ENCODE measurements at places on chromosomes 16 and 17.

- no peak for DNase-seq
Measured at GRCh38 chr16:48955837-48956236, 325.8 kb downstream of the CBLN1 start.

- no peak for DNase-seq
Measured at GRCh38 chr17:35407531-35407930, 24.8 kb downstream of the SLFN12 start.

DNA sequence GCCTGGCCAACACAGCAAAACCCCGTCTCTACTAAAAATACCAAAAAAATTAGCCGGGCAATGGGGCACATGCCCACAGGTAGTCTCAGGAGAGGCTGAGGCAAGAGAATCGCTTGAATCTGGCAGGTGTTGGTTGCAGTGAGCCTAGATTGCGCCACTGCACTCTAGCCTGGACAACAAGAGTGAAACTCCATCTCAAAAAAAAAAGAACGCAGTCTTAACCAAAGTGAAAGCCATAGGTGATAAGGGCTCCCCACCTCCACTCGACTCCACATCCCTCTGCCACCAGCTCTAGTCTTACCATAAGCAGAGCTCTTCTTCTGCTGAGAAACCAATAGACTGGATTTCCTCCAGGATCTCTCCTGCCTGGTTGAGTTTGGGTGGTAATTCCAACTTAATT lies 266.0 kb downstream of the PHKB start:
- no peak for DNase-seq

DNA sequence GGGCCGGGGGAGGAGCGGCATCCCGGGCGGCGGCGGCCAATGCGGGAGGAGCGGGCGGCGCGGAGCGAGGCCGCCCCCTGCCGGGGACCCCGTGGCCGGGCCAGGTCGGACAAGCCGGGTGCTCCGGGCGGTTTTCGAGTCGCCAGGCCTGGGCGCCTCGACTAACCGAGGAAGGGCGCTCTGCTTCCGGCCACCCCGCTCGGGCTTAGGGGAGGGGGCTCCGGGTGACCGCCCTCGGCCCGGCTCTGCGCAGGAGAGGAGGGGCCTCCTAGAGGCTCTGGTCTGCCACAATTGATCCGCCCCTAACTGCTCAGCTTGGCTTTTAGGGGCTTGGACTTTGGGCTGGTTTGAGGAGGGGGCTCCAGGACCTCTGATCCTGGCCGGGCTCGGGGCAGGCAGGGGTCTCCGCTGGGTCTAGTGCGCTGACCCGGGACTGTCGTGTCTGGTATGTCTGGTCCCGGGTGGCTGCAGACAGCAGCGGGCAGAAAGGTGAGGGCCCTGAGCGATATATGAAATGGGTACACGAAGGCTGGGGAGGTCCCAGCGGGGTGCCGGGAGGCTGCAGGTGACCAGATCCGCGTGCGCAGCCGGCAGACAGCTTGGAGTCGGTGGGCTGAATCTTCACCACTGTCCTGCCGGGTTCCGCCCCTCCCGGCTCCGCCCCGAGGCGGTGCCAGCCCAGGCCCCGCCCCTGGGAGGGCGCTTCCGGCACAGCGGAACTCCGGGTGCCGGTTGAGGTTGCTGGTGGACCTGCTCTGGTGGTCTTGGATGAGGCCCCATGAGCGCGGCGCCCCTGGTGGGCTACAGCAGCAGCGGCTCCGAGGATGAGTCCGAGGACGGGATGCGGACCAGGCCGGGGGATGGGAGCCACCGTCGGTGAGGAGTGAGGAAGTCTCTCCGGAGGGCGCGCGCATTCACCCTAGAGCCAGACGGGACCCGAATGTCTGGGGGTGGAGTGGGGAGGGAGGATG lies at the start of gene USB1:
Gene USB1, plus strand, starts transcription at position 702 of the 971 bp plus-strand sequence. Its CDS starts 77 bp downstream, at position 779.
- peak; percentile 74 for DNase-seq

DNA sequence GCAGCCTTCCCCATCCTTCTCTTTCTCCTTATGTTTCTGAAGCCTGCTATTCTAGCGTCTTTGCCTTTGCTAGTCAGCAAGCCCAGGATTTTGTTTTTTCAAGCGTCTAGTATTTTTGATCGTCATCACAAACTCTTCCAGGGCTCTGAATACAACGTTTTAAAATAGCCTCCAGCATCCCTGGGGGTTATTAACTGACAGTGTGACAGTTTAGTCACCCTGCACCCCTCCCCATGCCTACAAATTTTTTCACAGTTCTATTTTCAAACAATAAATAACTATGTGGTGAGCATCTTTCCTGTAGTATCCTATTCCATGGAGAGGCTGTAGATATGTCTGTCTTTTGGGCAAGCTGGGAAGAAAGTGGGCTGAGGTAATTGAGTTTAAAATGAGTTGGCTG lies 280.9 kb downstream of the MAP2K4 start:
- DNase-seq = no peak

GRCh38 chr17:28327031-28327607 lies 8.1 kb downstream of the TMEM97 start:
- DNase-seq = no peak

DNA sequence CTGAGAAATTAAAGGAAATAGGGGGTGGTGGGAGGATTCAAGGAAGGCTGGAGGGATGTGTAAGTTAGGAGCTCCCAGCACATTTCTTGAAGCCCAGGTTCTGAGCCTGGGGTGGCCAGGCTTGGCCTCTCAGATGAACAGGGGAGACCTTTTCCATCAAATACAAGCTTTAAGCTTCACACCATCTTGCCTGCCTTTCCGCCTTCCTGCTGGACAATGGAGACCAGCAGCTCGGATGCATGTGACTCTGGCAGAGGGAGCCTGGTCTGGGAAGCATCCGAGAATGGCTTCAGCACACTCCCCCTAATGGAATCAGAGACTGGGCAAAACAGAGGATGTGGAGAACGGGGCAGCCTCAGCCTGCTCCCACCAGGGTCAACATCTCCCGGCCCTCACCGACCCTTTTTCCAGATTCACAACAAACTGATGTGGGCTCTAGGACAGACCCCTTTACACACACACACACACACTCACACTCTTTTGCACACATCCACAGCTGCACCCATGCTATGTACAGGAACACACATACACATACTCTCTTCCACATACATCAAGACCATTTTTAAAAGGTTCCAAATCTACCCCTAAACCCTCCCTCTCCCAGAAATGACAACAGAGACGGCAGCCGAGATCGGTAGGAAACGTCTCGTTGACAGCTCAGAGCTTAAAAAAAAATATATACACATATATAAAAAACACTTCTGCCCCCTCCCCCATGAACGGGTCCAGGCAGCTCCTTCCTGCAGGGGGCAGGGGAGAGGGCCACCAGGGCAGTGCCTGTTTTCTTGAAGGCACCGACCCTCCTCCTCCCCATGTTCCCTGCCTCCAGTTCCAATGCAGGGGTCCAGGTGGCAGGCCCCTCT lies 6.5 kb upstream of the ATXN7L3 start:
- DNase-seq = no peak

DNA sequence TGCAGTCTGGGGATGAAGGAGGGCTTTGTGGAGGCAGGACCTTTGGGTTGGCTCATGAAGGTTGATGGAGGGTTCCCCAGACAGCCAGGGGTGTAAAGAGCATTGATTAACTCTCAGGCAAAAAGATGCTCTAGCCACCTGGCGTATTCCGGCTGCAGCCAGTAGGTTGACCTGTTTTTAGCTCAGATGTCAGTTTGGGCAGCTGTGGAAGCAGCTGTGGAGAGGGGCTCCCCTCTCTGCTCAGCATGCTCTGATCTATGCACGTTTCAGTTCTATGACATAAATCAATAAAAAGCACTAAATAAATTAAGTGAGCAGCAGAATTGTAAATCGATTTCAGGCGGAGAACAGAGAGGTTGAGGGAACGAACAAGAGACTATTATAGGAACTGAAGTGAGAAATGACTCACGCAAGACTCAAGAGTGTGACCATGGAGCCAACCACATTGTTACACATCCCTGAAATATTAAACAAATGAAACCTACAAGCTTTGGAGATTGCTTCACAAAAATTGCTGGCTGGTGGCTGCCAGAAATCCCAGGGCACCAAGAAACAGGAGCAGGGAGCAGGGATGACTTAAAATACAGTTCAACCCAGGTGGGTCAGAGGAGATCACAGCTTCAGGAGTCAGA lies 111.9 kb downstream of the GSG1L start:
- DNase-seq = no peak

DNA sequence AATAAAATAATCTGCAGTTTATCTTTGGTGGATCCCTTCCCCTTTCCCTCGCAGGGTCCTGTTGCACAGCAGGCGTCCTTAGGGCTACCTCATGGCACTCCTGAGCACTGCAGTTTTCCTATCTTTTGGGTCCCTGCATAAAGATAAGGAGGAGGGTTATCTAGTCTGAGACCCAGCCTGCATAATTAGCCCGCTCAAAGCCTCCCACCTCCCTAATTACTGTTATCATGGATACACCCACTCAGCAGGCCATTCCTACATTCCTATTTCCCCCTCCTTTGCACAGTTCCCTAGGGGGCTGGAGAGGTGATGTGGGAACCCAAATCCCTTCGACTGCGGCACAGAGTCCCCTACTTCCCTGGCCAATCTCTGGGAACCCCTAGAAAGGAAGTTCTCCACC lies 5.1 kb upstream of the CLUH start:
- DNase-seq = no peak

GRCh38 chr17:73324711-73325526 lies 13.1 kb upstream of the CDC42EP4 start:
- DNase-seq = no peak

- DNase-seq = no peak
Measured at GRCh38 chr17:47604598-47604927, 45.2 kb upstream of the KPNB1 start.
